ENCODE measurements at places on chromosomes 11 and 22.

- DNase-seq, result no peak
Observed at GRCh38 chr11:118911880-118912741, 13.6 kb downstream of the BCL9L start.

- DNase-seq, result no peak
Observed at GRCh38 chr22:21865041-21865440, 2.4 kb downstream of the MAPK1 start.

GRCh38 chr11:7605186-7605943 lies 67.9 kb downstream of the CYB5R2 start:
- no peak for DNase-seq

DNA sequence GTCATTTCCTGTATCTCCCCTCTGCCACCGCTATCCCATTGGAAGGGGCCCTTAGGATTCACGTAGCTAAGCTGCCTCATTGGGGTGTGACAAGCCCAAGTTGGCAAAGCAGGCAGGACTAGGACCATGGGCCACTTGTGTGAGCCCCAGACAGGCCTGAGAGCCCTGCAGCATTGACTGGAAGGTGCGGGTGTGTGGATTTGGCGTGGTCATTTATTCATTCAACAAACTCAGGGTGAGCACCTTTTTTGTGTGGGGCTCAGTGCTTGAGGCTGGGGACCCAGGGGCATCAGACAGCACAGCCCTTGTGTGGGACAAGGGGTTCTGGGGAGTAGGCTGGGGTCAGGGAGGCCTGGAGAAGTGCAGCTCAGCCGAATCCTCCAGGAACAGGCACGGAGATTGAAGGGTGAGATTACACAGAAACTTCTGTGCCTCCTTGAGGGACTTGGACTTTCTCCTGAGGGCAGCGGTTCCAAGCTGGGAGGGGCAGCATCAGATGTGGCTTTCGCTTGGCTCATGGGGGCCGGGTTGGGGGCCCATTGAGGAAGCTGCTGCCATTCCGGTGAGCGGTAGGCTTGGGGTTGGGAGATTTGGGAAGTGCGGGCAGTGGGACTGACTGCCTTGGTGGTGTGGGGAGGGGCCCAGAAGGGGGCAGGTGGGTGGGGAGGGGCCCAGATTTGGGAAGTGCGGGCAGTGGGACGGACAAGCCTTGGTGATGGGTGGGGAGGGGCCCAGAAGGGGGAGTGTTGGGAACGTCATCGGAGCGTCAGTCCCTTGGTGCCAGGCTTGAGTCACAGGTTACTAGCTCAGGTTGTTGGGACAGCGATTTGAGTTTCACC lies 11.9 kb downstream of the MGAT3 start:
- no peak for DNase-seq

DNA sequence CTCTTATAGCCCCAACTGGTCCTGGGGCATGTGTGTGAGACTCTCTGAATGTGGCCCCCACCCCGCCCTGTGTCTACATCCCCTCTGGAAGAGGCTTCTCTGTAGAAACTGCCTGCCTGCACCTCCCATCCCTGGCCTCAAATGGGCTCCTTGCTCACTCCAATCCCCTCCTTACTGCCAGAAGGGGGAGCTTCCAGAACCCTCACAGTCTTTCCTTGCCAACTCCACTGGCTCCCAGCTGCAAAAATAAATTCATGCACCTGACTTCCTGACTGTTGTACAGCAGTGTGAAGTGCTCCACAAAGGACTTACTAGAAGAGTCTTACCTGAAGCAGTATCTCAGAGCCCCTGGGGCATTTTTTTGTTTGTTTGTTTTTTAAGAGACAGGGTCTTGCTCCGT lies 15.2 kb upstream of the SERPIND1 start:
- DNase-seq, result no peak

- DNase-seq, result no peak
Observed at GRCh38 chr11:18802381-18803257, 11.0 kb upstream of the PTPN5 start.

DNA sequence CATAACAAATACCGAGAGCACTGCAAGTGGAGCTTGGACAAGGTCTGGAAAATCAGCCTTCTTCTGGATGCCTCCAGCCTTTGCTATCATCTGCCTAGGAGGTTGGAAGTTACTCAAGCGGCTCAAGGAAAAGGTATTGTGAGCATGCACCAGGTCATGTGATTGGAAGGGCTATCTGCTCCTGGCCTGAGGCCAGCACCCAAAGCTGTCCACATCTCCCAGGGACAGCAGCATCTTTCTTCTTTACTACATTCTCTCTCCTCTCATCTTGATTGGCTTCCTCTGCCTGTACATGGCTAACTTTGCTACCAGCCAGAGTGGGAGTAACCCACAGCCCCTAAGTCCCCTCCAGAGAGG lies 44.2 kb upstream of the AMPD3 start:
- DNase-seq, result no peak

GRCh38 chr22:20553947-20554741 lies 46.7 kb downstream of the MED15 start:
- no peak for DNase-seq

DNA sequence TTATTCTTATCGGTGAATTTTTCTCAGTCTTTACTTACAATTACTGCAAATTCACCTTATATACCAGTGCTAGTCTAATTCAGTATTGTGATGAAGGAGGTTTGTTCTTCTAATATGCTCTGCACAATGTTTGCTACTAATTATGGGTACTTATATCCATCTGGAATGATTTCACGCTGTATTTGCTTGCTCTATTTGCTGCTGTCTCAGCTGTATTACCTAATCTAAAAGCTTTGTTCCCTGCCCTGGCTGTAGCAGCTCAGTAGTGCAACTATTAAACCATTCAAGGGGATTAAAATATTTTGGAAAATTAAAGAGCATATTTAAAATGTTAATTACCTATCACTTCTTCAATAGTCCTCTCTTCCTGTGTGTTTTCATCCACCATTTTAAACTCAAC lies 375.3 kb downstream of the LUZP2 start:
- no peak for DNase-seq

DNA sequence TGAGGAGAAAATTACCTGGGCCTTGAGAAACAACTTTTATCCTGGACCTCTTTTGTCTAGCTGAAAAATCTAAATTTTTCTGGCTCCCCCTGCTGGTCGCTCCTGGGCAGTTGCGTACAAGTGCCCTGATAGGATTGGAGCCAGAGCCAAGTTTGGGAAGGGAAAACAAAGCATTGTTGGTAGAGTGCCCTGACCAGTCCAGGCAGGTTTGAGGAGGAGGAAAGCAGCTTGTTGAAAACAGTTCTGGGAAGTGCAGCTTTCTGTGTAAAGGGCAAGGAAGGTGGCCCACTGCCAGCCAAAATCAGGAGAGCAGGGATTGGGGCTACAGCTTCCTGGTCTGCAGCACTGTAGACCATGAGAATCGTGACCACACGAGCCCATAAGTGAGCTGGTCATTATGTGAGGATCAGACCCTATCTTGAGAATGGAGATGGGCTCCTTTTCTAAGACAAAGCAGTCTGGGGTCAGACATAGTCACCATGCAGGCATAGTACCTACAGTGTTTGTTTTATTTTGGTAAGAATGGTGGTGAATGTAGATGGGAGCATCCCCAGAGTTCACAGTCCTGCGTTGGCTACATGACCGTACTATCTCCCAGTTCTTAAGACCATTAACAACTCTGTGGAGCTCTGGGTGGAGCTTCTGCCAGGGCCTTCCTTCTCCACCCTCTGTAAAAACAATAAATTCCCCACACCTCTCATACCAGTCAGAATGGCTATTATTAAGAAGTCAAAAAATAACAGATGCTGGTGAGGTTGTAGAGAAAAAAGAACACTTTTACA lies 21.3 kb upstream of the PIK3IP1 start:
- peak; percentile 60 for DNase-seq

DNA sequence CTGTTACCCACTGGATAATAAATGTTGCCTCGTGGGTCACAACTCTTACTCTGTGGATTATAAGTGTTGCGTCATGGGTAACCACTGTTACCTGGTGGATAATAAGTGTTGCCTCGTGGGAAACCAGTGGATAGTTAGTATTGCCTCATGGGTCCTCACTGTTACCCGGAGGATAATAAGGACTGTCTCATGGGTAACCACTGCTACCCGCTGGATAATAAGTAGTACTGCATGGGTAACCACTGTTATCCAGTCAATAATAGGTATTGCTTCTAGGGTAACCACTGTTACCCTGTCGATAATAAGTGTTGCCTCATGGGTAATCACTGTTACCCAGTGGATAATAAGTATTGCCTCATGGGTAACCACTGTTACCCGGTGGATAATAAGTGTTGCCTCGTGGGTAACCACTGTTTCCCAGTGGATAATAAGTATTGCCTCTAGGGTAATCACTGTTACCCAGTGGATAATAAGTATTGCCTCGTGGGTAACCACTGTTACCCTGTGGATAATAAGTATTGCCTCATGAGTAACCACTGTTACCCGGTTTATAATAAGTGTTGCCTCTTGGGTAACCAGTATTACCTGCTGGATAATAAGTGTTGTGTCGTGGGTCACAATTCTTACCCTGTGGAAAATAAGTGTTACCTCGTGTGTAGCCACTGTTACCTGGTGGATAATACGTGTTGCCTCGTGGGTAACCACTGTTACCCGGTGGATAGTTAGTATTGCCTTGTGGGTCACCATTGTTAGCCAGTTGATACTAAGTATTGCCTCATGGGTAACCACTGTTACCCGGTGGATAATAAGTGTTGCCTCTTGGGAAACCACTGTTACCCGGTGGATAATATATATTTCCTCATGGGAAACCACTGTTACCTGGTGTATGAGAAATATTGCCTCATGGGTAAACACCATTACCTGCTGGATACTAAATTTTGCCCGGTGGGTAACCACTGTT lies 15.7 kb upstream of the NXPE4 start:
- no peak for DNase-seq

GRCh38 chr11:17473071-17473744 lies 3.4 kb downstream of the ABCC8 start:
- peak; percentile 7 for DNase-seq

- no peak for DNase-seq
Observed at GRCh38 chr11:88295028-88295427, 42.5 kb downstream of the CTSC start.

DNA sequence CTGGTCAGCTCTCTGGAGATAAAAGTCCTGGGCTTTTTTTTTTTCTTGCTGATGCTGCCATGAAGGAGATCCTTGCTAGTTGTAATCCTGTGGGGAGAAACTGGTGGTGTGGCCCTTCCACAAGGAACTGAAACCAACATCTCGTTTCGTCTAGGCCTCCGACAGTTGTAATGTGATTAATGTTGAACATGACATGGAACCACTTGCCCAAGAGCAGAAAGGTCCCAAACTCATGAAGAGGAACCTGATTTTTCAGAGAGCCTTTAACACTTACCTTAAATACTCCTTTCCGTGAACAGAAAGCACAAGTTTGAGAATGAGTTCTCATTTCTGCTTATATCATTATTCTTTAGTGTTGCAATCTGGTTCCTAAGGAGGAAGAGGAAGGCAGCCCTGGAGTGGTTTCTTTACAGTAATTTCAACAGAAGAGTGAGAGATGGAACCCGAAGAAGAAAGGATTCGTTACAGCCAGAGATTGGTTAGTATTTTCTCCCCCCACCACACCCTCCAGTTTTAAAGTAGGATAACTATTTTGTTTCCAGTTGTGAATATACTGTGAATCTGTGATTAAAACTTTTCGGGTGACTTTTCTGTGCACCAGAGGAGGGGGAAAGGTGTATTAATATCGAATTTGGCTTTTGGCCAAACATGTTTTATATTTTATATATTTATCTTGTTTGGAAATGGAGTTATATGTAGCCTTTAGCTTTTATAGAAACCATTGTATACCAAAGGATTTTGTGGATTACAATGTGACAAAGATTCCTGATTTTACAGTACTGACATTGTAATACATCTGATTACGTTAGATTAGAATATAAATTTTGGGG lies 2.0 kb downstream of the KDM2A start:
- peak; percentile 13 for DNase-seq

DNA sequence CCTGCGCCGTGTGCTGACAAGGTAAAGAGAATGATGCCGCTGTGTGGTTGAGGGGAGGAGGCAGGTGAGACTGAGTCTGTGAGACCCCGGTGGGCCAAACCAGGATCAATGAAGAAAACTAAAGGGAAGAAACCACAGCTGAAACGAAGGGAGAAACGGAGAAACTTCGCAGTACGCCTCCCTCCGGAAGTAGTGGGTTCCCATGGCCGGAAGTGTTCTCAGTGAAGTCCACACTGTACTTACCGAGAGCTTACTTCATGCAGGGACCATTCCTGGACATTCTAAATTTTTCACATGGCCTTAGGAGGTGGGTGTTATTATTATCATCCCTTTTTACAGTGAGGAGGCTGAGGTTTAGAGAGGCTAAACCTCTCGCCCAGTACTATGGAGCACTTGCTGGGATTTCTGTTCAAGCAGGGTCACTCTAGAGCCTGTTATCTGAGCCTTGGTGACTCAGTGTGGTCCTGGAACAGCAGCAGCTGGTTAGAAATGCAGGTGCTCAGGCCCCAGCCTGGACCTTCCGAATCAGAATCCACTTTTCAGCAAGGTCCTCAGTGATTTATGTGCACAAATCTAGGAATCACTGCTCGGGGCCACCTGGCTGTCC lies 17.9 kb downstream of the CD5 start:
- no peak for DNase-seq

DNA sequence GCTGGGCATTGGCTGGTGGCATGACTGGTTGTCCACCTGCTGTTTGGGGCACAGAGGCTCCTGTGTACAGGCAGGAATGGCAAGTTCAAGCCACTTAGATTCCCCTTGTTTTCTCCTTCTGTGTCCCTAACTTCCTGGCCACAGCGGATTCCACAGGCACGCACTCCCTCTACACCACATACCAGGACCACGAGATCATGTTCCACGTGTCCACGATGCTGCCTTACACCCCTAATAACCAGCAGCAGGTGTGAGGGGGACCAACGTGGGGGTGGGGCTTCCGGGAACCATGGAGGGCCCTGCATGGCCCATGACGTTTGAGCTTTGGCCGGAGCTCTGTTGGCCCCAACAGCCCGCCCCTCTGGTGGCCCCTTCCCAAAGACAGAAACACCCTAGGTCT lies 7.8 kb downstream of the SIPA1 start:
- no peak for DNase-seq

DNA sequence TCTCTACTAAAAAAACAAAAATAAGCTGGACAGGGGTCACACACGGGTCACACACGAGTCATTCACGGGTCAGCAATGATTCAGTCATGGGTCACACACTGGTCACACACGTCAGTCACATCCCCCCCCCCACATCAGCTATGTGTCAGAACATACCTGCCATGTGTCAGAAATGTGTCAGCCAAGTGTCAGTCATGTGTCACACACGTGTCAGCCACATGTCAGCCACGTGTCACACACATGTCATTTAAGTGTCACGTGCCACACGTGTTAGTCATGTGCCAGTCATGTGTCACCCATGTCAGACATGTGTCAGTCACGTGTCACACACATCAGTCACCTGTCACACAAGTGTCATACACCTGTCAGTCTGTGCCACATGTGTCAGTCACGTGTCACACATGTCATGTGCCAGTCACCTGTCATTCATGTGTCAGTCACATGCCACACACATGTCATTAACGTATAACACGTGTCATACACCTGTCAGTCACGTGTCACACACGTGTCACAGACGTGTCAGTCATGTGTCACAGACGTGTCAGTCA lies 28.7 kb upstream of the MMP20 start:
- DNase-seq, result no peak
